ENCODE measurements at places on chromosomes 1 and 21.

DNA sequence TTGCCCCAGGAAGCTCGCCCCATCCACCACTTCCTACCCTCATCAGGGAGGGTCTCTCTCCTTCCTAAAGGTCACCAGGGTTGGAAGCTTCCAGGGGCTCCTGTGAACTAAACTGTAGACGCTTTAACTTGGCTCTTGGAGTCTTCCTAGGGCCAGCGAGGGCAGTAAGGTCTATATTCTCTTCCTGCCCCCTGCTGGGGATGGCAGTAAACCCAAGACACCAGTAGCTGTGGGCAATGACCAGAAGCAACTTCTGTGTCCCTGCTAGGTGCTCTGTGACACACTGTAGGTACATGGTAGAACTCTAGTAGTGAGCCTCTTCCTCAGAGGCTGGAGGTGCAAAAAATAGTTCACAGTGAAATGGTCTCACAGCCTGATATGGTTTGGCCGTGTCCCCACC, 30.0 kb downstream of the KCND3 start:
- no peak for DNase-seq

GRCh38 chr1:210342986-210343780, 14.5 kb downstream of the HHAT start:
- no peak for DNase-seq

DNA sequence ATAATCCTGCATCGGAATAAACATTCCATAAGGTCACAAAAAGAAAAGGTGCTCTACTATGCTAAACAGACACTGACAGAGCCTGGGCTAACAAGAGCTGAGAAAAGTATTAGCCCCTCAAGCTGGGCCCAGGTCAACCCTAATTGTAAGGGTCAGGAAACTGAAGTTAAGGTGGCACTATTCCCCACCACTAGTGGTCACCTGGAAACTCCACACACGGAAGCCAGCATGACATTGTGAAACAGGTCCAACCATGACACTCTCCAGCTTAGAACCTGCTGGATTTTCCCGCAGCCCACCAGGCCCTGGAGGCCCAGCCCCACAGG, 1.2 kb downstream of the PTTG1IP start:
- no peak for DNase-seq

DNA sequence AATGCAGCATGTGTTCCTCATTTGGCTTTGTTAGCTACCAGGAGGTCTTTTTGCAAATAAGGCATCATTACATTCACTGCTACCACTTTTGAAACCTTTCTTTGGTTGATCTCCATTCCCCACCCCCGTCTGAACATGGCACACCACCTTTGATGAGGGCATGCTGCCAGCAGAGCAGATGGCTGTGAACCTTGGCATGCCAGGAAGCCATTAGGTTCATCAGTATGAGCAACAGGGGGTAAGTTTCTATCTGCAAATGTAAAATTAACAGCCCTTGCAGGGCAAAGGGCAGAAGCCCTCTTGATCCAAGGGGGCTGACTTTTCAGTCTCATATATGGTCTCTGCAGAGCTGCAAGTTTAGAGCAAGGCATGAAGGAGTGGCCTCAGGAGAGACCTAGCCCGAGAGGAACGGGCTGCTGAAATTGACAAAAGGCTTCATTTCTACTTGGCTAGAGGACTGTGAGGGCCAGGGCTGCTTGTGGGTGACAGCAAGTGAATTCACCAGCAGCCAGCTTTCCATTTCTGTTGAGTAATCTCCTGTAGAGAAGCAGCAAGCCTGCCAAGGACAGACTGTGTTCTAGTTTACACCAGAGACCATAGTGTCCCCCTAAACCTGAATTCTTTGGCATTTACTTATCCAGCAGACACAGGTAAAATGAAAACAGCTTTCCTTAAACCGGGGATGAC, 127.9 kb downstream of the ZNF326 start:
- no peak for DNase-seq

GRCh38 chr1:199687321-199687720, 340.2 kb upstream of the NR5A2 start:
- no peak for DNase-seq

DNA sequence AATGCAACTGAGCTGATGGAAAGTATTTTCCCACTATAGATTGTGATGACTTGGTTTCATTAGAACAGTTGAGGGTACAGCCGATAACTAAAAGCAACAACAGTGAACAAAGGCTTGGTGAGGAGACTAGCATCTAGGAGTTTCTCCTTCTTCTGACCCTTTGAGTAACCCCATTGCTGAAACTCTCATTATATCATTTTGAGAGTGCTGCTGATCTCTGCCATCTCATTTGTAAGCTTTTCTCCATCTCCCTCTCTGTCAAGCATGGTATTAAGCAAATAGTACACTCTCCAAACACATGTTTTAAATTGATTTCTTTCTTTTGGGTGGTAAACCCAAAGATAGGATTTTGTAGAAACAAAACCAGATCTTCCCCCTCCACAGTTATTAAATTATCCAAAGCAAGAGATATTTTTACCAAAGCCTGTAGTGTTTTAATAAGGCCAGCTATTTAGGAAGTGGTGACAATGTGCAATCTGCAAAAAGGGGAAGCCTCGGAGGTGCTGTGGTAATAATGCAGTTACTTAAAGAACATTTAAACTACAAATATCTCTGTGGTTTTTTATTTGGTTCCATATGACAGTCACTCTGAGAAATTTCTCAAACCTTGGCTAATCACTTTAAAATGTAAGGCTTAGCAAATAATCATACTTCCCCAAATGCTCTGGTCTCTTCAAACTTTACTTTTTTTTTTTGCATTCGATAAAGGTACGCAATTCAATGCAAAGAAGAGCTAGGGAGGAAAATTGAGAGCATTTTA, 287.5 kb downstream of the HLX start:
- no peak for DNase-seq

GRCh38 chr1:207264663-207265252, 56.7 kb upstream of the CD55 start:
- no peak for DNase-seq

GRCh38 chr1:206558794-206559671, 51.7 kb downstream of the RASSF5 start:
- no peak for DNase-seq

GRCh38 chr1:212113706-212114105, 78.2 kb downstream of the DTL start:
- no peak for DNase-seq

DNA sequence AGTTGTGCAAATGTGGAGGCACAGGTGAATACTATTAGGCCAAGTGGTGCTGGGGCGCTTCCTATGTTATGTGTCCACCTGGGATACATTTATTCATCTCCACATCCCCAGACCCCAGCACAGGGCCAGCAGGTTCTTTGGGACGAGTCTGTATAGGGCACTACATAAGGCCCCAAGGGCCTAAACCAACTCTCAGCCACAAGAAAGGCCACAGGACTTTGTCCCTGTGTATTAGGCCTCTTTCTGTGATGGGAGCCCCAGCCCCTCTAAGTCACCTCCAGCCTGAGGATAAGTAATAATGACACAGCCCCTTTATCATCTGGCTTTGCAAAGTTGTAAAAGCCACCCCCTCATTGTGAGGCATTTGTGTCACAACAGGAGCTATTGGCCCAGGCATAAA, 79.2 kb upstream of the CD1D start:
- DNase-seq = no peak

DNA sequence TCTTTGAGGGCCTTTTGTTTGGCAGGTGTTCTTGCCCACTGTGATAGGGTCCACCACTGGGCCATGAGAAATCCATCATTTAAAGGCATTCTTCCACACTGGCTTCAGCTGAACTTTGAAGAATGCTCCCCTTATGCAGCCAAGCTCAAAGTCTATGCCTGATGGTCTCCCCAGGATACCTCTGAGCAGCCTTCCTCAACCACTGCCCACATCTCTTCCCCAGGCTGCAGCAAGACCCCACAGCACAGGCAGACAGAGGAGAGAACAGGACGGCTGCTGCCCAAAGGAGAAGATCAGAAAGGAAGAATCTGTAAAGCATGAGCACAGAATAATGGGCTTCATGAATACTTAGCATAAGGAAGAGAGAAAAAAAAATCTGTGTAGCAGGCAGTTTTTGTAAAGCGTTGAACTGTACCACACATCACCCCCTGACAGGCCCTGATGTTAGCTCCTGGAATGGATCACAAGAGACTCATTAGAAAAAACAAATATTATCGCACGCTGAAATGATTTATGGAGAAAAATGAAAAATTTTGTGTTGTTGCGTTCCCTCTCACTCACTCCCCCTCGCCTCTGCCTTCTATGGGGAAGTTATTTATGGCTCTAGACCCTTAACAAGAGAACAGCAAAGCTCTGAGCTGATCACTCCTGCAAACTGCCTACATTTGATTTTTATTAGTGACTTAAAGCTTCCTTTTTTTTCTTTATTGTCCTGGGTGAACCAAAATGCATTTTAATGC, 134.1 kb downstream of the TMEM53 start:
- DNase-seq = no peak

GRCh38 chr1:184823080-184823479, 68.4 kb upstream of the EDEM3 start:
- DNase-seq = no peak

- no peak for DNase-seq
These were observed 12.3 kb downstream of the OLFML3 start for GRCh38 chr1:113991467-113991997.

- DNase-seq = no peak
These were observed 151.5 kb downstream of the CLEC20A start for GRCh38 chr1:178345238-178345637.

GRCh38 chr1:232627645-232628334, 2.1 kb downstream of the SIPA1L2 start:
- DNase-seq = no peak

GRCh38 chr1:44723064-44723463, 7.9 kb downstream of the RNU5D-1 start:
- no peak for DNase-seq
